Muscle of back (tissue), 13 donors: ENCODE measurements at places on chromosomes 3 and 15. TPM values are rescaled to one million over a fixed set of nuclear protein-coding genes. Genes with fewer than 3 reads are reported as not detected.

SLC12A1 gene
- polyA plus RNA-seq: not detected

AMT gene
- polyA plus RNA-seq: 14.7 TPM

CPN2 gene
- not detected for polyA plus RNA-seq

ROPN1 gene
- not detected for polyA plus RNA-seq

ISLR2 gene
- 2.3 TPM for polyA plus RNA-seq

IRAK2 gene
- polyA plus RNA-seq: 0.70 TPM

CYP1A1 gene
- polyA plus RNA-seq: not detected

DNA sequence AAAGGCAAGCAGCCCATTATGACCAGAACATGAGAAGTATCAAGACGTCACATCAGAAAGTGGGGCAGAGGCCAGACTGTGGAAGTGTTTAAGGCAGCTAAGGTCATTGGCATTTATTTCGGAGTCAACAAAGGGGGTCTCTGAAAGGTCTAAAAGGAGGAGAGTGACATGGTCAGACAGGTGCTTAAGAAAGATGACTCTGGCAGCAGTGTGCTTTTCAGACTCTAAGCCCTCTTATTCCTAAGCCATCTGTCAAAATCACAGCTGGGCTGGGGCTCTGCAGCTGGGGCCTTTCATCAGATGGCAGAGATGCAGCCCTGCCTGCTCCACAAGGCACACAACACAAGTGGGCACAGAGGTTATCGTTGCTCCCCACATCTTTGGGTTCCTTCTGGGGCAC, 14.0 kb downstream of the FBXL22 start:
- DNase-seq: peak; percentile 53

- no peak for DNase-seq
Observed at GRCh38 chr3:156455839-156456238, 99.1 kb downstream of the SSR3 start.

DNA sequence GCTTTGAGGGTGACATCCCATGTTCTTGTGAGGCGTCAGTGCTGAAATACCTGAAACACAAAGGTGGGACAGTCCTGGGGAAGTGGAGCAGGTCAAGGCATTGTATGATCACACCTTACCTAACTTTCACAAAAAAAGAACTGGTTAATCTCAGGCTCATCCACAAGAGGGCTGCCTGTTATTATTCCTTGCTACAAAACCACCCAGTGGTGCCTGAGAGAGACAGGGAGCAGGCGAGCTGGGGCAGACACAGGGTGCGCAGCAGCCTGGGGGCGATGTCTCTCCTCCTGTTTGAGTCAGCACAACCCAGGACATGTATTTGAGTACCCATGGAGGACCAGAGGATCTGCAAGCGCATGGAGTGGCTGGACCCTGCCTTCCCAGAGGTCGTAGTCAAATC, 316.8 kb upstream of the ATP10A start:
- no peak for DNase-seq

- DNase-seq: no peak
Observed at GRCh38 chr3:195186041-195186709, 84.8 kb downstream of the XXYLT1 start.

GRCh38 chr15:52143873-52144272, 31.3 kb upstream of the BCL2L10 start:
- DNase-seq: no peak

DNA sequence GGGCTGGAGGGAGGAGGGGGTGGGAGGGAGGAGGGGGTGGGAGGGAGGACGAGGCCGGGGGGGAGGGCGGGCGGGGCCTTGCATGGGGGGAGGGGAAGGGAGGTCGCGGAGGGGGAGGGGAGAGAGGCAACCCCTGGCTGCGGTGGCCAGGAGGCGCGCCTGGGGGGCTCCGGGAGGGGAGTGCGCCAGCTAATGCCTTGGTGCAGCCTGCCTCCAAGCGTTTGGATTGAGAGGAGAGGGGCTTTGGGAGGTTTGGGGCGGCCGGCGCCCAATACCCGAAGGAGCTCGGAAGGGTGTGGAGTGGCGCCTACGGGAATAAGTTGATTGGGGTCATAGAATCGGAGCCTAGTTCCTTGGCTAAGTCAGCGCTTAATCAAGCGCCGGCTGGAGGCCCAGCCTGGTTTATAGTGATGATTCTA, 557 bp downstream of the TFG start:
- DNase-seq: peak; percentile 59

DNA sequence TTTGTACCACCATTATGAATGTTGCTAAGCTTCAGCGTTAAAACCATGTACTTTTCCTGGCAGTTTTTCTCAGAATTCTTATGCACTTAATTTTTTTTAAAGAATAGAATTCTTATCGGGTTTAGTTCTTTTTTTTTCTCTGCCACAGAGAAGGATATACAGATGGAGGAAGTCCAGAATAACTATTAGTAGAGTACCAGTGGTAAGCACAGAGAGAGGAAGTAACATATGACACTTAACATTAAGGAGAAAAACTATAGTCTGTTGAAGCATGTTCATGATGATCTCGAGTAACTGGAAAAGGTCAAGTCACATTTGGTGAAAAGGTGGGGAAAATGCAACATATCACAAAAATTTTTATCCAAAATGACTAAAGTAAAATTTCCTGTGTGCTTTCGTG, 68.9 kb downstream of the RNF13 start:
- DNase-seq: no peak

DNA sequence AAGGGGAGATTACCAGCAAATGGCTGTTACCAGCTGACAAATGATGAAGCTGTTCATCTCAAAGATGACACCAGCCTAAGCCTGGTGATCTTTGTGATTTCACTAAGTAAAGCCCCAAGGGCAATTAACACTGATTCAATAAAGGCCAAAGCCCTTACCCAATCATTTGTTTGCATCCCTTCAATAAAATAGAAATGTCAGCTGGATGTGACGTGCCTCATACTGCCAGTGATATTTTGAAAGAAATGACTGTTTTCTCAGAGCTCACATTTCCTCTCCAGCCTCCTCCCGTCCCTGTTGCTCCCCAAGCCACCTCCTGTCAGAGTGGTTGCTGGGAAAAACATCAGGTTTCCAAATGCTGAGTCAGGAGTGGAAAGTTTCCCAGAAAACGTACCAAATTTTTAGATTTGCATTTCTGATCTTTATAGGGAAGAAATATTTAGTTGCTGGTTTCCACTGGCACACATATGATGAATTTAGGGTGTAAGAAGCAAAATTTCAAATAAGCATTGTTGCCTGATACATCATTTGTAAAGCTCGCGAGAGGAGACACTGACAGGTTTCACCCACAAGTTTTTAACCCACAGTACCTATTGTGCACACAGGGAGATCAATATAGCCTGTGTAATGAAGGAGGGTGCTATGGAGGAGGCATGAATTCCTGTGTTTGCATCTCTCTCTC, 21.0 kb downstream of the C2CD4A start:
- peak; percentile 75 for DNase-seq

DNA sequence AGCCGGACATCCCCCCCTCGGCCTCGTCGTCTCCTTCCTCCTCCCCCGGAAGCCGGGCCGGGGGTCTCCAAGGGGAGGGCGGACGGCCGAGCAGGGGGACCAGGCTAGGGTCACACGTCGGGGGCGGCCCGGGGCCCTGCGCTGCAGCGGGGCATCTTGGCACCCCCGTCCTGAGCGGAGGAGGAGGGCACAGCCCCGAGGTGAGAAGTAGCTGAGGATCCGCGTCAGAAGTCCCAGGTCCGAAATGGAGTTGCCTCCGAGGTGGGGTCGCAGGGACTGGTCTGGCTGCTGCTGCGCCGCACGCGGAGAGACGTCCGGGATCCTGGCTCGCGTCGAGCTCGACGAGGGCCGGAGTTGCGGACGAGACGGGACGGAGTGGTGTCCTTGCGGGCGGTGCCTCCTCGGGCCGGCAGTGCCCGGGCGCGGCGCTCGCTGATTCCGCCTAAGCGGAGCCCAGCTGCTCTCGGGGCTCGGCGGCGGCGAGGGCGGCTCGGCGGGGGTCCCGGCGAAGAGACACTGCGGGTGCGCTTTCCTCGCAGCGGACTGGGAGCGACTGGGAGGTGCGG, at the start of gene ADCY5:
Gene ADCY5, minus strand, starts transcription at position 555 of the 566 bp plus-strand sequence. Its CDS starts 545 bp downstream, at position 10.
- DNase-seq: no peak

DNA sequence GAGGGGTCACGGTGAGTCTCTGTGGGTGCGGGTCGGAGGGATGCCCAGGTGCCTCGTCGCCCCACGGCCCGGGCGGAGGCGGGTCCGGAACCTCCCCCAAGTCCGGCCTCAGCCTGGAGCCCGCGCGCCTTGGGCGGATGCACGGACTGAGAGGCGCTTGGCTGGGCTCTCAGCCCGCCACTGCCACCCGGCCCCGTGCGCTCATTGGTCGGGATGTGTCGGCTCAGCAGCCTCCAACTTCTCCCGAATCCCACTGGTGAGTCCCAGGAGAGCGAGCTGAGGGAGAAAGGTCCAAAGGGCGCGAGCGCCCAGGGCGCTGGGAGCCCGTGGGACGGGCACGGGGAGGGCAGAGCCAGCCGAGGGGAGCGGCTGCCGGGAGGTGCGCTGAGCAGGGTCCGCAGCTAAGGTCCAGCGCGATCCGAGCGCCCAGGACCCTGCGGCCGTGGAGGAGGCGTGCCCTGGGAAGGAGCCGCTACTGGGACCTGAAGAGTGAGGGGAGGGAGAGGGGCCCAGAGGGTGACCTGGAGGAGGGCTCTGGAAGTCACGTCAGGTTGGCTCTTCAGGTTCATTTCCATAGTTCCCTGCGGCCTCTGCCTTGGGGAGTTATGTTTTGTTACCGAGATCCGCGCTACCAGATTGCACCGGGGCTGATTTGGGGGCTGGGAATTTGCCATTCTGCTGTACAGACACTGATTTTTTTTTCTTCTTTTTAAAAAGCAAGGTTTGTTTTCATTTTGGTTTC, at the start of gene MME:
Gene MME, plus strand, starts transcription at position 574 of the 742 bp plus-strand sequence. CDS start 3,849 bp downstream, outside the sequence.
- DNase-seq: peak; percentile 52
